Glomerular endothelial cell (primary cell): ENCODE measurements at places on chromosomes 11 and 22. TPM values are rescaled to one million over a fixed set of nuclear protein-coding genes. Genes with fewer than 3 reads are reported as not detected.
A peak's percentile ranks its signal among the peaks of the same experiment; 100 is the strongest.

The KRTAP5-1 gene
- total RNA-seq, result not detected in 2 replicates

The RAG2 gene
- not detected in 2 replicates for total RNA-seq

The ANKK1 gene
- total RNA-seq, result 0.12 TPM in 1 of 2 replicates, not detected in the other

The PIH1D2 gene
- total RNA-seq, result 0.41 and 1.5 TPM in 2 replicates

The PCF11 gene
- total RNA-seq, result 26.3 and 33.1 TPM in 2 replicates

The DCDC1 gene
- total RNA-seq, result not detected in 2 replicates

The SFI1 gene
- total RNA-seq, result 16.5 and 19.8 TPM in 2 replicates

The C11orf65 gene
- not detected in 2 replicates for total RNA-seq

The CASP12 gene
- 1.0 and 3.0 TPM in 2 replicates for total RNA-seq

The TPBGL gene
- total RNA-seq, result 1.3 and 1.6 TPM in 2 replicates

The SLC15A3 gene
- 8.8 and 21.5 TPM in 2 replicates for total RNA-seq

The OR2AG2 gene
- total RNA-seq, result 0.15 and 0.18 TPM in 2 replicates

DNA sequence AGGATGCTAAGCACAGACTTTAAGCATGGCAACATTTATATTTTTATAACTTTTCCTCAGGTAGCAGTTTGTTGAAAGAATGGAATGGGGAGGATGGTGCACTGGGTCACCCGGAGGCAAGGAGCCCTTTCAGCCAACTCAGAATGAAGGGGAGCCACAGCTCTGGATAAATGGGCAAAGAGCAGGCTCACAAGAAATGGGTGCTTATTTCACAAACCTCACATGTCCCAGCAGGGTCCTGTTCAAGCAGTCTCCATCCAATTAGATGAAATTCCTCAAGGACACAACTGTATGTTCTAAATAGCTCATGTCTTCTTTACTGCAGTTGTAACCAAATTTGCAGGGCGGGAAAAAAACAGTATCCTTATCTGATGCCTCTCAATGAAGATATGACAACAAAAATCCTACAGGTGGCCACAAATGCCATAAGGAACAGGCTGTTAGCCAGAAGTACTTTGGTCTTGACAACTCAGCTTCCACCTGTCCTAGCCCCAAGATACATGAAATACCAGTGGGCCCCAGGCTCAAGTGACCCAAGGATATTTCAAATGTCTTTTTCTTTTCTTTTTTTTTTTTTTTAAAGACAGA lies 48.2 kb downstream of the MAPK1 start:
- no peak for DNase-seq

- peak; percentile 25 for DNase-seq
Observed at GRCh38 chr11:134360050-134360835, 28.5 kb downstream of the GLB1L2 start.

GRCh38 chr11:117172724-117173421 lies 5.7 kb upstream of the SIDT2 start:
- peak; percentile 23 for DNase-seq

GRCh38 chr11:11218629-11218986 lies 134.4 kb downstream of the CSNK2A3 start:
- no peak for DNase-seq

DNA sequence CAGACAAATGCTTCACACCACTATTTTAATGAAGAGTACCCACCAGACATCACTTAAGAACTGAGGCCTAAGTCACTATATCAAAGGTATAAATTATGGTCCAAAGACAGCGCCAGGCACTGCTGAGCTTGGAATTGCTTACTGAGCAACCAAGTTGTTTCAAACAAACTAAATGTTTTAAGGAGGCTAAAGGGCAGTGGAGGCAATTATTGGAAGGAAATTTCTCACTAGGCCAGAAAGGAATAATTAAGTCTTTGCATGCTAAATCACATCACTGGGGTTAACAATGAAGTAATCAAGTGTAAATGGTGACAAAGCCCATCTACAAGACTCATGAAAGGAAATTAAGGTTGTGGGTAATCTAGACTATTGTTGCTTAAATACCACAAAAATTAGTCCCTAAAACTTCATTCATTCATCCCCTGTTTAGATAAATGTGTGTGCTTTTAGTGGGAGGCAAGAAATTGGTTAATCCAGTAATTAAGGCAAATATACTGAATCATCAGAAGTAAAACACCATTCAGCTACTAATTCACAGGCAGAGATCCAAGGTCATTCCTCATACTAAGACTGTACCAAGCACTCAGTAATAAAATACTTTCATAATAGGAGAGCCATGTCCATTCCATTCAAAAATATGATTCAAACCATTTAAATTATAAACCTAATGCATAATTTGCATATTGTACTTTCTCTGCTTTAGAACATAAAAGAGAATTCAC lies 21.2 kb downstream of the LGR4 start:
- DNase-seq, result no peak

- no peak for DNase-seq
Observed at GRCh38 chr11:125256541-125257189, 92.1 kb downstream of the PKNOX2 start.

DNA sequence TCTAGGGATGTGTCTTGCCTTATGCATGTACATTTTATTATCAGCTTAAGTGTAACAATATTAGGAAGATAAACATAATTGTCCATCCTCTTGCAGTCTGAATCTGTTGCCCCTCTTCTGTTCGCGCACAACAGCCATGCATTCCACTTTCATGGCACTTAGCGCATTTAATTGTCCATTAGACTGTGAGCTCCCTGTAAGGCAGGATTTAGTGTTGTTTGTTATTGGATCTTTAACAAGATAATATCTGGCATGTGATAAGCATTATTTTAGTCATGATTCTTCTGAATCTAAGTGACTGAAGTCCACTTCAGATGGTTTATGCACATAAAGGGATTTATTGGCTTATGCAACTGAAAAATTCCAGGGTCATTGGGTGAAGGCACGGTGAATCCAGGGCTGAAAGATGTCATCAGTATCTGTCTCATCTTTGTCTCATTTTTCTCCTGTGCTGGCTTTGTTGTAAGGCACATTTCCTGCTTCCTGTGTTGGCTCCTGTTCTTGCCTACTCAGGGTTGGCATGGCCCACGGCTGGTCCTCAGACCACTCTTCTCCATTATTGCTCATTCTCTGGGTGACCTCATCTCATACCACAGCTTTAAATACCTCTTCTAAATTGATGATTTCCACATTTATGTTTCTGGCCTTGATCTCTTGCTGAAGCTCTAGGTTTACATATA lies 37.6 kb downstream of the ATXN10 start:
- DNase-seq, result no peak

DNA sequence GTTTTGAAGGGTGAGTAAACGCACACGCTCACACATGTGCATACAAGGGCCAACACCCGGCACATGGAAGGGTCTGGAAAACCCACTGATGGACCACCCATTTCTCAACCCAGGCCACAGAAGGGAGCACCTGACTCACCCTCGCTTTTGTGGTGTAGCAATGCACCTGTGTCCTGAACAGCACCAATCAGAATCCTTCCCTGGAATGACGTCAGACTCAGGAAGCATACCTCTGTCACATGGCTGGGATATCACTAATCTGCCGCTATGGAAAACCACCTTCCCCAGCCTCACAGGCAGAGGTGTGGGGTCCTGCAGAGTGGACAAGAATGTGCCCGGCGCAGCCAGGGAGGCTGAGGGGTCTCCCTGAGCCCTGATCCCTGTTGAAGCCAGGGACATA lies 9.0 kb upstream of the OSM start:
- DNase-seq, result no peak

GRCh38 chr22:43707648-43708047 lies 104.5 kb downstream of the EFCAB6 start:
- no peak for DNase-seq

GRCh38 chr22:36999463-36999862 lies 19.8 kb downstream of the TST start:
- DNase-seq, result no peak

GRCh38 chr22:29055192-29055830 lies 6.3 kb downstream of the C22orf31 start:
- no peak for DNase-seq

- peak; percentile 31 for DNase-seq
Observed at GRCh38 chr11:3609416-3610265, 32.2 kb downstream of the ART5 start.

- DNase-seq, result no peak
Observed at GRCh38 chr11:58949184-58949583, 9.9 kb downstream of the GLYATL1 start.

DNA sequence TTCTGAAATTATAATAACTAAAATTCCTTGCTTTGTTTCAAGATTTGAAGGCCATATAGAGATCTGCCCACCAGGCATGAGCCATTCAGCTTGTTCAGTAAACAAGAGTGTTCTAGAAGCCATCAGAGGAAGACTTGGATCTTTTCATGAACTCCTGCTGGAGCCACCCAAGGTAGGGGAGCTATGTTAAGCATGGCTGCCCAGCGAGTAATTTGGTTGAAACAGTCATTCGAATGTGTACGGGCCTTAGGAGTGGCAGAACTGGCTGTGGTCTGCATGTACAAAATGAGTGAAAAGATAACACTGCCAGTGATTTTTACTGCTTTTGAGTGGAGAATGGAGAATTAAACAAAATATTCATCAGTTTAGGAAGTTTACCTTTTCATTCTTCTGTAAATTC lies 103.7 kb downstream of the PPP6R3 start:
- no peak for DNase-seq

DNA sequence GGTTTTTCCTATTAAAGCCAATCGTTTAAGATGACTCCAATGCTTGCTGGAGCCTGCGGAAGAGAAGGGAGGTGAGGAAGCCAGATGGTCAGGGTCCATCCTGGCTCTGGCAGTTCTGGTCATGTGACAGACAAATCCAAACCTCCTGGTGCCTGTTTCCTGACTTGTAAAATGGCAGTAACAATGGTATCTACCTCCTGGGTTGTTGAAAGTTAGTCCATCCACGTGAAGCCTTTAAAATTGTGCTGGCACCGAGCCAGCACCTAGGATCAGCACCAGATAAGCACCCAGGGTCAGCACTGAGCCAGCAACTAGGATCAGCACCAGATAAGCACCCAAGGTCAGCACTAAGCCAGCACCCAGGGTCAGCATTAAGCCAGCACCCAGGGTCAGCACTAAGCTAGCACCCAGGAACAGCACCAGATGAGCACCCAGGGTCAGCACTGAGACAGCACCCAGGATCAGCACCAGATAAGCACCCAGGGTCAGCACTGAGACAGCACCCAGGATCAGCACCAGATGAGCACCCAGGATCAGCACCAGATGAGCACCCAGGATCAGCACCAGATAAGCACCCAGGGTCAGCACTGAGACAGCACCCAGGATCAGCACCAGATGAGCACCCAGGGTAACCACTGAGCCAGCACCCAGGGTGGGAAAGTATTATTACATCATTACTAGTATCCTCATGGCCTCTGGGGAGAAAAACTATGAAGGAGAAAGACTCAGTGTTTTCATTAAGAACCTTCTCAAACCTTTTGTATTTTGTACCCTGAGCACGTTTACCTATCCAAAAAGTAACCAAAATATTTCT lies 17.2 kb downstream of the KIAA0930 start:
- DNase-seq, result no peak

GRCh38 chr22:23178512-23179254 lies 1.6 kb upstream of the BCR start:
- DNase-seq, result no peak

DNA sequence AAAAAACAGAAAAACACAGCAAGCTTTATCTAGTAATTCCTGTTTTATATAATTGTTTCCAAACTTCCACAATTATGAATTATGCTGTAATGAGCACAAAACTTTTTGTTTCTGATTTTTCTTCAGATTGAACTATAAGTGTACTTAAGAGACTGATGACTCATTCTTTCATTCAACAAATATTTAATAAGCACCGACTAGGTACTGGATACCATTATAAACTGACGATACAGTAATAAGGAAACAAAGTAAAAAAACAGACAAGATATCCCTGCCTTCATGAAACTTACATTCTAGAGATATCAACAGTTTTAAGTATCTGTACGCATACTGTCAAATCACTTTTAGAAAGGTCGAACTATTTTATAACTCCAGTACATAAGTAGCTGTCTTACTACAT lies 78.6 kb downstream of the ME3 start:
- no peak for DNase-seq

- DNase-seq, result no peak
Observed at GRCh38 chr11:79417069-79417920, 23.5 kb downstream of the TENM4 start.

GRCh38 chr22:50084614-50085021 lies 608 bp downstream of the MLC1 start:
- no peak for DNase-seq

- DNase-seq, result no peak
Observed at GRCh38 chr11:204587-205109, 2.6 kb downstream of the BET1L start.

DNA sequence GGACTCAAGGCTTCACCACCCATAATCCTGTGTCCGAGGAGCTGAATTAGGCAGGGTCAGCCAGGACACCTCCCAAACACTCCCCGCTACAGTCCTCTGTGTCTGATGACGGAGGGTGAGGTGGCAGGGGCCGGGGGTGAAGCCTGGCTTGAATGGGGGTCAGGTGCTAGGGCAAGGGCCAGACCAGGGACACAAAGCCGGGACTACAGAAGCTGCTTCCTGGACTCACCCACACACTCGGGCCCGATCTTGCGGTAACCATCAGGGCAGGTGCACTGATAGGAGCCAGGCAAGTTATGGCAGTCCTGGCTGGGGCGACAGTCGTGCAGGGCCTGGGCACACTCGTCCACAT lies 2.3 kb downstream of the EFEMP2 start:
- no peak for DNase-seq

- peak; percentile 4 for DNase-seq
Observed at GRCh38 chr22:42397332-42398249, 34.6 kb downstream of the NFAM1 start.

DNA sequence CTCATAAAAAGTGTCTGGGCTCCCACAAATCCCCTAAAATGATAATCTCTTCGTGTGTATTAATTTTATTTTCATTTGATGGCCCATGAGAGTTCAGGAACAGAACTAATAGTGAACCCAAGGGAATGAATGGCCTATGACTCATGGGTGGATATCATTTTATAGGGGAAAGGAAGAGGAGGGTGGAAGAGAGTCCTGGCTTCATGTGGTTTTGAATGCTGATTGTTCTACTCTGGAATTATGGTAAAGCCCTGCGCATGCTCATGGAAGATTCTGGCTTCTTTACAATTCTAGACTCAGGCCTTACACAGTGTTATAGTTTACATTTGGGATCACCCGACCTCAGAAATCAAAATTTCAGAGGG lies 35.2 kb downstream of the MAML2 start:
- DNase-seq, result peak; percentile 75

DNA sequence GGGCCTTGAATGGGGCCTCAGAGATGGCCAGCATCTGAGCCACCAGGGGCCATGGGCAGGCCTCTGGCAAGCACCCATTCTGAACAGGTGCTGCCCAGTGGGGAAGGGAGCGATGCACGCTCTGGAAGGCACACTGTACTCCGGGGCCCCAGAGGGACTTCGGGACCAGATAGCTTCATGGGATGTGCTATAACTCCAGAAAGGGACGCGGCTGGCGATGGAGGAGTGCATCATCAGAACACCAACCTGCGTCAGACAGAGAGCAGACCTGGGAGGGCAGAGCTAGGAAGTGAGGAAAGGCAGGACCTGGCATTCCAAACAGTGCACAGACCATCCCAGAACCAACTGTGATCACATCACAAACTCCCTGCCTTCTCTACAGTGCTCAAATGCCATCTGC lies 16.8 kb downstream of the DGCR2 start:
- no peak for DNase-seq

GRCh38 chr11:93608364-93608763 lies 53.1 kb upstream of the CEP295 start:
- DNase-seq, result no peak
